Activated T-helper 1 cell treated with anti-CD3 and anti-CD28 coated beads, Interleukin-2, amount 50 U/mL, for 16 hours (primary cell): ENCODE measurements at places on chromosomes 5 and 9.

DNA sequence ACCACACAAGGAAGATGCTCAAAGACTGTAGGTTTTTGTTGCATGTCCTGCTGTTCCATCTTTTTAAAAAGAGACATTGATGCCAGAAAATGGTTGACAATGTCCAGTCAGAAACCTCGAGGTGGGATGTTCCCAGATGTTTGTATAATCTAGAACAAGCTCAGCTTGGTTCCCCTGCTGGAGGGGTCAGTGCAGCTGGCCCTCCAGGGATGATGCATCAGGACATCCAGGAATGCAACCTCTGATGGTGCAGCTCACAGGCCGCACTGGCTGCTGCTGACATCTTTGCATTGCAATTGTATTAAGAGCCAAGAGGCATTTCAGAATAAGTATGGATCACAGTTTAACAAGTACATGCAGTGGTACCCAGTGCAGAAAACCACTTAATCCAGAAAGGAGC lies 122.4 kb downstream of the MED10 start:
- no peak for DNase-seq

- no peak for DNase-seq
Observed at GRCh38 chr9:8382777-8383527, 583.4 kb upstream of the DMAC1 start.

- DNase-seq = no peak
Observed at GRCh38 chr9:3049636-3050035, 205.7 kb upstream of the PUM3 start.

DNA sequence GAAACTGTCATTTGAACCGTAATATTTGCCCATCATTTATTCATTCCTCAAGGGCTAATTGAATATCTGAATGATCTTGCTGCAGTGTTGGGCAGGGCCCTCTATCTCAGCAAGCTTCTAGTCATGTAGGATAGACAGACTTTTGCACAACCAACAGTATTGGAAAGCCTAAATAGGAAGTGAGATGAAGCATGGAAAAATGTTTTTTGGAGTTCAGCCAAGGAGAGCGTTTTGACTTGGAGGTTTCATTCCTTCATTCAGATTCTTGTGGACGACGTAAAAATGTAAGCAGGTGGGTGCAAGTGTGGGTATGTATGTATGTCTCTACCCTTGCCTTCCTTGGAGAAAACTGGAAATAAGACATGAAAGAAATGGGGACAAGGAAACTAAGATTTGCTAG lies 15.5 kb downstream of the DAPK1 start:
- no peak for DNase-seq

- DNase-seq = peak; percentile 23
Observed at GRCh38 chr5:55172937-55173686, at the start of gene CDC20B. TSS of gene CDC20B (minus strand) at chr5:55173177. CDS start at chr5:55173000, 177 bp downstream.
